Midbrain (tissue), 1 donor: ENCODE measurements at places on chromosomes 3 and 15.

DNA sequence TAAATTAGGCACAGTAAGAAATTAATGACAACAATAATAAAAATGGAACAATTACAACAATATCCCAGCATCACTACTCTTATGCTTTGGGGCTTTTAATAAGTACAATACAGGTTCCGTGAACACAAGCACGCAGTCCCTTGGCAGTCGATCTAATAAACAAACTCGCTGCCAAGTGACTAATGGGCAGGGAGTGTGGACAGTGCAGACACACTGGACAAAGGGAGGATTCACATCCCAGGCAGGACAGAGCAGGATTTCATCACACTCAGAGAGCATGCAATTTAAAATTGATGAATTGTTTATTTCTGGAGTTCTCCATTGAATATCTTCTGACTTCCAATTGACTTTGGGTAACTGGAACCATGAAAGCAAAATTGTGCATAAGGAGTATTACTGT, 524.1 kb upstream of the CFAP20DC start:
- peak; percentile 77 for DNase-seq

GRCh38 chr3:16295298-16295890, 30.4 kb downstream of the OXNAD1 start:
- DNase-seq = no peak

- DNase-seq = no peak
These were observed 286.2 kb upstream of the UBE2E1 start for GRCh38 chr3:23519314-23520208.

- no peak for DNase-seq
These were observed 144.3 kb downstream of the ALCAM start for GRCh38 chr3:105511031-105511430.

DNA sequence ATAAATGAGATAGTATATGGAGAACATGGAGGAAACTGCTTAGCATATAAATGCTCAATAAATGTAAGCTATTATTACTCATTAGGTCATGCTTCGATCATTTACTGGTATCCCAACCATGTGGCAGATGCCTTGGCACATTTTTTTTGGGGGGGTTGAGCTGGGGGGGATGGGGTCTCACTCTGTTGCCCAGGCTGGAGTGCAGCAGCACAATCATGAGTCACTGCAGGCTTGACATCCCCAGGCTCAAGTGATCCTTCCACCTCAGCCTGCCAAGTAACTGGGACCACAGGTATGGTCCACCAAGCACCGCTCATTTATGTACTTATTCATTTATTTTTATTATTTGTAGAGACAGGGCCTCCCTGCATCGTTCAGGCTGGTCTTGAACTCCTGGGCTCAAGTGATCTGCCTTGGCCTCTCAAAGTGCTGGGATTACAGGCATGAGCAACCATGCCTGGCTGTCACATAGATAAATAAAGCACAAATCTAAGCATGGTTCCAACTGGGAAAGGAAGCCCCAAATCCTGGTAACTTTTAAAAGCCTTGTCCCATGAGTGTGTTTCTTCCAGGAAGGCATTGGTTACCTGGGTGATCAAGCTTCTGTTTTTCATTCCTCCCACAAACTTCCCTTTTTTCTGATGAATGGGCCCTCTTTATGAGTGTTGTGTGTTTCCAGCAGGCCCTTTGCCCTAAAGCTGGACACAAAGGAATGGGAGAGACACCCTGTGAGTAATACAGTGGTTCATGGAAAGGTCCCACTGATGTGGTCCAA, 147.4 kb upstream of the UMPS start:
- peak; percentile 33 for DNase-seq

DNA sequence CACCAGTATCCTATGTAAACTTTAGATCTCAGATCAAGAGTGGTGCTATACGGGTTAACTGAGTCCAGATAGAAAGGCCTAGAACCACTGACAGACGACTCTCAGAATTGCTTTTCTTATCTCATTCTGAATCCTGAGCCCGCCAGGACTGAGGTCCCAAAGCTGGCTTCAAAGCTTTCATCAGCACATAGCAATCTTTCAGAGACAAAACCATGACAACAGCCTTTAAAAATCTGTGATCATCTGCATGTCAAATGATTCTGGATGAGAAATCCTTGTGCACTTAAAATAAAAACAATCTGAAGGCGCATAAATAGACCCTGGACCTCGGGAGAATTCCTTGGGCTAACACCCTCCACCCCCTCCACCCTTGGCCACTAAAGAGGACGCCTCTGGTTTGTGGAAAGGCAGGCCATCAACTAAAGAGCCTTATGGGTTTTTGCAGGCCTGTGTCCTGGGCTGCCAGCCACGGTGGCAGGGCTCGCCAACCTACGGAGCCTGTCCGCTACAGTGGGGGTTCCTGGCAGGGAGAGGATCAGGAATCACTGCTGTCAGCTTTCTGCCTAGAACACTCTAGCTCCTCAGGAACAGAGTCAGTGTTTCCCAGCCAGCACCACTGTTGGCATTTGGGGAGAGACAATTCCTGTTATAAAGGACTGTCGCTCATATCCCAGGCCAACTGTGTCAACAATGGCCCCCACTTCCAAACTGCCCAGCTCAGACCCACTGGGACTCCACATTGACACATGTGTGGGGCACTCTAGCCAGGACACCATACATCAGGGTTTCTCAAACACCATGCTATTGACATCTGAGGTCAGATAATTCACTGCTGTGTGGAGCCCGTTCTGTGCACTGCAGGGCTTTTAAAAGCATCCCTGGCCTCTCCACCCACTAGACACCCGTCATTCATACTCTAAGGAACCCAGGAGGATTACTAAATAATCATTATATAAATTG, 20.2 kb downstream of the TLE3 start:
- peak; percentile 59 for DNase-seq

GRCh38 chr3:183766745-183767606, 58.4 kb downstream of the MAP6D1 start:
- peak; percentile 73 for DNase-seq

GRCh38 chr3:190517687-190518086, 3.8 kb downstream of the IL1RAP start:
- no peak for DNase-seq

DNA sequence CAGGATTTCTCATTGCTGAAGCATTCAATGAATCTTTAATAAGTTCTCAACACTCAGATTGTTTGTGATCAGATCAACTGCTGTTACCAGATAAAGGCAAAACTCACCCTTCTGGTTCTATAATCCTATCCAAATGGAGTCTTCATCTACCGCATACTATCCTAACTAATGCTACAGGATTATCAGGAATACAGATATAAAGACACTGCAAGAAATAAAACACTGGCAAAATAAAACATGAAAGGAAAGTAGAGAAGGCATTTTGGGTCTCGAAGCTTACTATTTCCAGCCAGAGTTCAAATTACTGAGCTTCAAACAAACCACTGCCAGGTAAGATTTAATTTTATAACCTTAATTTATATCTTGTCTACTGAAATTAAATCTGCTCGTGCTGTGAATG, 524 bp downstream of the CHRM5 start:
- no peak for DNase-seq

- DNase-seq = peak; percentile 16
These were observed 528 bp downstream of the LPCAT4 start for GRCh38 chr15:34366271-34367065.

DNA sequence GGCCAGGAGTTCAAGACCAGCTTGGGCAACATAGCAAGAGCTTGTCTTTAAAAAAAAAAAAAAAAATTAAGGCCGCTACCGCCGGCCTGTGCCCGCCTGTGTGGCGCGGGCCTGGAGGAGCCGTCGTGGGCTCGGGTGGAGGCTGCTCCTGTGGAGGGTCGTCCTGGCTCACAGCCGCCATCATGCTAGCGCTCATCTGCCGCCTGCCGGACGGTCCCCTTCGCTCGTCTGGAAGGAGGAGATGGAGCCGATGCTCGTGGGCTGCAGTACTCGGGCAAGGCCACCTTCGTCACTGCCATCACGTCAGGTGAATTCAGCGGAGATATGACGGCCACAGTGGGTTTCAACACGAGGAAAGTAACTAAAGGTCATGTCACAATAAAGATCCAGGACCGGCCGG, 37.4 kb downstream of the TFRC start:
- DNase-seq = no peak

DNA sequence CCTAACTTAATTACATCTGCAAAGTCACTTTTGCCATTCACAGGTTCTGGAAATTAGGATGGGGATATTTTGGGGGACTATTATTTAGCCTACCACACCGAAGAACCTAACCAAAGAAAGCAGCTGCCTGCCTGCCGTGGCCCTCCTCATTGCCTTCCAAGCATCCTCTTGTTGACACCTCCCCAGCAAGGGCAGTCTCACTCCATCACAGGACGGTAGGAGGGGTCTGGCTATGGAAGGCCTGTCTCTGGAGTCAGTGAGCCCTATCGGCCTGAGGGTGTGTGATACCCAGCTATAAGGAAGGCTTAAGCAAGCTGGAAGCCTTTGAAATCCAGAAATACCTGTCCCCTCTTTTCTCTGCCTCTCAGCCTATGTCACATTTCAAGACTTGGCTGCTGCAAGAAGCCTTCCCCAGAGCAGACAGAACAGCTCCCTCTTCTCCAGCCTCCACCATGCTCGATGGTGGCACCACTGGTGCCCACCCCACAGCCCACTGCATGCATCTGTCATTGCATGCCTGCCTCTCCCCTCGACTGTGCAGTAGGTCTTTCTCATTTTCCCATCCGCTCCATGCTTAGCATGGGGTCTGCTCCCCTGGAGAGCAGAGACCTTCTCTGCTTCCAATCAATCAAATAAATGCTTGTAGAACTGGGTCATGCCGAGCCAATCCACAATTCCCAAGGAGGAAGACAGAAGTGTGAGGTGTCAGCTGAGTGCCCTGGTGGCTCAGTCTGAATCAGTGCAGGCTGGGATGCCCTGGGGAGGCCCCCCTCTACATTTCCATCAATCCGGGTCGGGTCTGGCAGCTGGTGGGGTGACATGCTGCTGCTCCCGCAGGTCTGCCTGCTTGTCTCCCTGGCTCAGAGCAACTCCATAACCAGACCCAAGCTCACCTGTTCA, 23.9 kb upstream of the LOXL1 start:
- DNase-seq = no peak

DNA sequence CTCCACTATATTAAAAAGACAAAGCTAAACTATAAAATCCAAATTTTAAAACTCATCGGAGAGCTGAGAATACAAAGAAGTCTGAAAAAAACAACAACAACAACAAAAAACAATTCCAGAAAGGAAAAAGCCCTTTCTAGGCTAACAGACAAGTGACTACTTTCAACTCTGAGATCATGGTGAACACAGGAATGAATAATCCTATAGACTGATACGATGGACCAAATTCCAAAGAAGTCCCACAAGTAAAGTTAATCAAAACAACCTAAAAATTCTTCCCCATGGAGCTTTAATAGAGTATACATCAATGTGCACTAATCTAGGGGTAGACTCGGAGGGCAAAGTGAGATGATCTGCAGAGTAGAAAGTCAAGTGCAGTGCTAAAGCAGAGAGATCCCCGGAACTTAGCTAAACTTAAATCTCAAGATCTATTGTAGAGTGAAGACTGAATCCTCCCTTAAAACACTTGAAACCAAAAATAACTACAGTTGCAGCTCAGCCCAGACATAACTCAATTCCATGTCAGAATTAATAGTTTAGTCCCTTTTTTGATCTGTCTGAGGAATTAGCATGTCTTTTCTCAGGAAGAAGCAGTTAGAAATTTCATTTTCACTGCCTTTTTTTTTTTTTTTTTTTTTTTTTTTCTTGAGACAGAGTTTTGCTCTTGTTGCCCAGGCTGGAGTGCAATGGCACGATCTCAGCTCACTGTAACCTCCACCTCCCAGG, 43.5 kb downstream of the MYO9A start:
- no peak for DNase-seq

DNA sequence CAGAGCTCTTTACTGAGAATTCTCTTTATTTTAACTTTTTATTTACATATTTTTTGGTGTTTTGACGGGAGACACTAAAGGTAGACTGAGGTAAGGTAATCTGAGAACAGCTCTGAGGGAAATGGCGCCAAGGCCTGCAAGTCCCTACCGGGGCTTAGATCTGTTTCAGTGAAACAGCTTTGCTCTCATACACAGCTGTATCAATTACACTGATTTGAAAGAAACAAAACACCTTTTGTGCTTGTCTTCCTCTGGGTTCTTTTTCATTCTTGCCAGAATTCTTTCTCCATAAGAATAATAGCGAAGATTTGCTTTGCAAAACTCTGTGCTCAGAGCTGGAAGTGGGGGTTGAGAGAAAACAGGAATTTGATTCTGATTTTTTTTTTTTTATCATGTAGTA, 79.5 kb upstream of the PEX5L start:
- no peak for DNase-seq

DNA sequence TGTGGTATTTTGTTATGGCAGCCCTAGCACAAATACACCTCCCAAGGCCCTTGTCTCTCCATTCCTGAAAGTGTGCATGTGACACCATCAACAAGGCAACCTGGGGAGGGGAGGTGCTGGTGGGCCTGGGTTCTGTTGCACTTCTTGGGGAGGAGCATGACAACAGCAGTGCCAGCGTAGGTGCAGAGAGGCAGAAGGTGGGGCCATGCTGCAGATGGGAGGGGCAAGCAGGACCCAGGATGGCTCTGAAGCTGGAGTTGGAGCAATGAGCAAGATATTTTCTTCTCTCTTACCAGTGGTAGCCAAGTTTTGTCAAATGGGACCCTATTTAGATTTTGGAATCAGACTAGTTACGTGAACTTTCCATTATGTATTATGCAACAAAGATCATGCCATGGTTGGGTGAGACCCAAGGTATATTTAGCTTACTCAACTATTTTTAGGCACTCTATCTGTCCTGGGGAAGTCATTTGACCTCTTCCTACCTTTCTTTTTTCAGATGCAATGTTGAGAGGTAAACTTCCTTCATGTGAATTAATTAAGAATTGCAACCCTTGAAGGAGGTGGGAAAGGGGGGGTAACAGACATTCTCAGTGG, 3.4 kb downstream of the FYCO1 start:
- DNase-seq = no peak

- DNase-seq = no peak
These were observed 272.7 kb downstream of the OCA2 start for GRCh38 chr15:27826411-27826810.

DNA sequence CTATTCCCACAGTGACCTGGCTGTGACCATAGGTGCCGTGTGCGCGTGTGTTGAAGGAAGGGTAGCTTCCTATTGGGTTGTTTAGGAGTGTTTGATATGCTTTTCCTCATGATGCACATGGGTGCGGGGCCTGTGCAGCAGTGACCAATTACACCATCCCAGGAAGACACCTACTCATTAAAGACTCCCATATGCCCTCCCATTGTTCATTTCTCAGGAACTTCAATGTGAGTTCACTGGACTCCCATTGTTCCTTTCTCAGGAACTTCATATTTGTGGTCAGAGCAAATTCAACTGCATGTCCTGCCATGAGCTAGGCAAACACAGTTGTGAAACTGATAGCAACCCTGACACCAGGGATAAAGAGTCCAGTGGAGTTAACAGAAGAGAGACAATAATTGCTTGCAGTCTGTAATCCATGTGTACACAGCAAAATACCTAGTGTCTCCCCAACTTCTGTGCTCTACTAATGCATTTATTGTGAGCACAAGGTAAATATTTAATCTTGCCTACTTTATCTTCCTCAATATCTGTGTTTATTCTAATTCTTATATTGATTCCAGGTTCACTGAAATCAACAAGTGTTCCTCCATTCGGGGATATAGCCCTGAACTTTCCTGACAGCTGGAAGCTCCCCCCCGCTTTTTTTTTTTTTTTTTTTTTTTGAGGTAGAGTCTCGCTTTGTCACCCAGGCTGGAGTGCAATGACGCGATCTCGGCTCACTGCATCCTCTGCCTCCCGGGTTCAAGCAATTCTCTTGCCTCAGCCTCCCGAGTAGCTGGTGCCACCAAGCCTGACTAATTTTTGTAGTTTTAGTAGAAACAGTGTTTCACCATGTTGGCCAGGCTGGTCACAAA, 57.5 kb upstream of the GCNT3 start:
- no peak for DNase-seq
